Epithelial cell of proximal tubule (primary cell): ENCODE measurements at places on chromosomes 2 and 18. TPM values are rescaled to one million over a fixed set of nuclear protein-coding genes. Genes with fewer than 3 reads are reported as not detected.

DNA sequence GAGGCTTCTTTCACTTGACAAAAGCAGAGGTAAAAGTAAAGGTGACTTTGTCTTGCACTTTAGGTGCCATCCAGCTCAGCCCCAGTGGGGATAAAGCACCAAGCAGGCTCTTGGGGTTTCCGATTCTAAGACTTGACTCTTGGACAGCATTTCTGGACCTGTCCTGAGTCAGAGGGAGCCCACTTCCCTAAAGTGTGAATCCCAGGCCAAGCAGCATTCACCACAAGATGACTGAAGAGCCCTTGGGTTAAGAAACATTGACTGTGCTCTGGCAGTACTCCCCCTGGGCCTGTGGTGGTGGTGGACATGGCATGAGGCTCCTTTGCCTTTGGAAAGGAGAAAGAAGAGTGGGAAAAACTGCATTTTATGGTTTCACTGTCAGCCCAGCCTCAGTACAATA, 638.0 kb upstream of the VRK2 start:
- DNase-seq = no peak

UGGT1 gene
- 31.2 and 43.2 TPM in 2 replicates for total RNA-seq

ACMSD gene
- total RNA-seq = 0.23 and 0.29 TPM in 2 replicates

SCN2A gene
- under 0.01 and 0.07 TPM in 2 replicates for total RNA-seq

DLGAP1 gene
- total RNA-seq = 0.63 TPM in 1 of 2 replicates, not detected in the other

DNA sequence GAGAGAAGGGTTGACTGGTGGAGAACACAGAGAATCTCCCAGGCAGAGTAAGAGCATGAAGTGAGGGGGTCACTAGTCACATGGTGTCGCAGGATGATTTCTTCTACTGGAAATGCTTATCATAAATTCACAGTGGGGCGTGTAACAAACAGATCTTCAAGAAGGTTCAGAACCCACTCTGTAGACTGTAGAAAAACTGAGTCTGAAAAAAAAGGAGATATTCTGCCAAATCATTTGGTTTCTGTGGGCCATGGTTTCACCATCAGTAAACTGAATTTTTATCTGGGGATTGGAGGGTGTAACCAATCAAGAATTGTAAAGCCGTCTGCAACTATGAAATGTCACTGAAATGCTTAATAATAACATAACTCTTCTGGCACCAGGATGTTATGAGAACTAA, 15.0 kb downstream of the TPGS2 start:
- no peak for DNase-seq

GRCh38 chr2:16747689-16748088, 82.1 kb upstream of the CYRIA start:
- no peak for DNase-seq

- peak; percentile 96 for DNase-seq
These were observed 42.1 kb downstream of the DDX18 start for GRCh38 chr2:117856415-117857210.

ARID5A gene
- 19.9 and 20.8 TPM in 2 replicates for total RNA-seq

CFC1 gene
- total RNA-seq = not detected in 2 replicates

DNA sequence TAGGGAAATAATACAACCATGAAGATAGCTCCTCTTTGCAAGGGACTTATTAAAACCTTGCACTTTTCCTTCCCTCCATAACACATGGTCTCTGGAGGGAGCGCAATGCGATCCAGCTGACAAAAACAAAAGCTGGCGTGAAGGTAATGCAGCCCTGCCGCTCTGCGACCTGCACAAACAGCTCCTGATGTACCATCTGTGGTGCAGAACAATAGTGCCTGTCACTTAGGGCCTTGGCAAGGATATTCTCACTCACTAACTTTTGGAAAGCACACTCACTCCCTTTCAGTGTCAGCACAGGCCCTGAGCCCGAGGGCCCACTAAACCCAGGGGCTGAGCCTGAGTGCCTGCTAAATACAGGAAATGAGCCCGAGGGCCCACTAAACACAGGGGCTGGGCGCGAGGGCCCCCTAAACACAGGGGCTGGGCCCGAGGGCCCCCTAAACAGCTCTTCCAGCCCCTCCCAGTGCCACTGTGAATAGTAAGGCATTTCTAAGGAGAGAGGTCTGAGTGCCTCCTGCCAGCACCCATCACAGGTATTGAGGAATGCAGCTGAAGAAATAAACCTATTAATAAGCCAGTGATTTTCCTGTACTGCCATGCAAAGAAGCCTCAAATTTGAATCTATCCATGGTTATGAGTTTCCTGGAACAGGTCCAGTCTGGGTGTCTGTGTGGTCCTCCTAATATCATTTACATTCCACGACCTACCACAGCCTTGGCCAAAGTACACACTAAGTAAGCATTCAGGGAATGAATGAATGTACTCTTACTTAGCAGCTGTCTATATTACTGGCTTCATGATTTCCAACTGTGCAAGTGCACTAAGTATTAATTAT, 9.3 kb downstream of the L3MBTL4 start:
- no peak for DNase-seq

DNA sequence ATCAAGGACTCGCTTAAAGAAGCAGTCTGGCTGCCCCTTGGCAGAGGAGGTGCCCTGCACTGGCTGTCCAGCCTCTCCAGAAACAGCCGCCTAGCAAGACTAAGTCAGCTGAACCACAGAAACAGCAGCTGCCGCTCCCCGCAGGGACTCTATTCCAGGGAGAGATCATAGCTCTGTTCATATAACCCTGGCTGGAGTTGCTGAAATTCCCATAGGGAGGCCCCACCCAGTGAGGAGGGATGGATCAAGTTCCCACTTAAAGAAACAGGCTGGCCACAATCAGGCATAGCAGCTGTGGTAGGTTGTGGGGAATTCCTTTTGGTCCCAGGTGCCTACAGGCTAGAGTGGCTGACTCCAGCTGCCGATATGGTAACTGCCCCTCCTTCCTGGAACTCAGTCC, 74.2 kb upstream of the MC4R start:
- no peak for DNase-seq

- no peak for DNase-seq
These were observed 12.5 kb upstream of the WDSUB1 start for GRCh38 chr2:159298967-159299366.

- no peak for DNase-seq
These were observed 124.2 kb upstream of the ITGB6 start for GRCh38 chr2:160324161-160324800.

PROKR1 gene
- 0.14 TPM in 1 of 2 replicates, not detected in the other for total RNA-seq

- no peak for DNase-seq
These were observed 84.2 kb upstream of the GPC1 start for GRCh38 chr2:240351088-240351741.

DNA sequence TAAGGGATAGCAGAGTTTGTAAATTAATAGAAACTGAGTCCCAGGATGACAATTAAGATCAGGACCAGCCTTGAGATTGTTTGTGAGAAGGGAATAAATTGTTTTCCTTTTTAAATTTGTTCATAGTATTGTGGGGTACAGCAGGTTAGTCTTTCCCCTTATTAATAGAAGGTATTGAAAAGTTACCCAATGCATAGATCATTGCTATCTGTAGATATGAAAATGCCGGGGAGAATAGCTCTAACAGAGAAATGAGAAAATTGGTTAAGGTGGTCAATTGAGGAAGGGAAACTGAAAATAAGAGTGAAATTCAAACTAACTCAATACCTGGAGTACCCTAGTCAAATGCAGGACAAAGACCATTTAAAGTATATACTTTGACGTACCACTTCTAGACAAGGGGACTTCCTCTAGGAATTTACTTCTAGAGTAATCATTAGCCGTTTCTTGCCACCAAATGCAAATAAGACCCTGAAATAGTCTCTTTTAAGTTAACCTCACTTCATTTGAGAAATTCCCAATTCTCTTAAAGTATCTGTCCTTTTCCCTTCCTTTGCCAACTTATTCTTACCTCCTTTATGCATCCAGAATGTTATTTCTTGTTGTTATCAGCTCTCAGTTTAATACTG, 1224.4 kb upstream of the LRRTM1 start:
- no peak for DNase-seq

DNA sequence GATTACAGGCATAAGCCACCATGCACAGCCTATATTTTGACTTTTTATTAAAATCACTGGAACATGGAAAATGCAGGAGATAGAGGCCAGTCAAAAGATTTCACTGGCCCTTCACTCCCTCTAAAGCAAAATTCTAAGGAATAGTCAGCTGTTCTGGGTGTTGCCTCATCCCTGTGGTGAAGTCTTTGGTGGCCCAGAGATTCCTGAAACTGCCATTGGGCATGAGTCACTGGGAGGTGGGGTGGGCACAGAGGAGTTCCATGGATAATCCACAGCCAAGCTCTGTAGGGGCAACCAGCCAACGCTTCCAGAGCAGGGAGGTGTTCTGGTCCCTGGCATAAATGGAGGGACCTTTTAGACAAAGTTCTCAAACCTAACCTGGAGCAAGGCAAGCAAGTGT, 89.7 kb upstream of the TTC39C start:
- DNase-seq = no peak

ZBTB7C gene
- total RNA-seq = under 0.01 and 0.17 TPM in 2 replicates

ATP6V1B1 gene
- total RNA-seq = 0.81 TPM in 1 of 2 replicates, not detected in the other

PUS10 gene
- 2.0 and 4.0 TPM in 2 replicates for total RNA-seq

GRCh38 chr2:221618007-221618406, 45.9 kb upstream of the EPHA4 start:
- no peak for DNase-seq
